AML-193 (cell line): ENCODE measurements at places on chromosomes 5 and 9.

DNA sequence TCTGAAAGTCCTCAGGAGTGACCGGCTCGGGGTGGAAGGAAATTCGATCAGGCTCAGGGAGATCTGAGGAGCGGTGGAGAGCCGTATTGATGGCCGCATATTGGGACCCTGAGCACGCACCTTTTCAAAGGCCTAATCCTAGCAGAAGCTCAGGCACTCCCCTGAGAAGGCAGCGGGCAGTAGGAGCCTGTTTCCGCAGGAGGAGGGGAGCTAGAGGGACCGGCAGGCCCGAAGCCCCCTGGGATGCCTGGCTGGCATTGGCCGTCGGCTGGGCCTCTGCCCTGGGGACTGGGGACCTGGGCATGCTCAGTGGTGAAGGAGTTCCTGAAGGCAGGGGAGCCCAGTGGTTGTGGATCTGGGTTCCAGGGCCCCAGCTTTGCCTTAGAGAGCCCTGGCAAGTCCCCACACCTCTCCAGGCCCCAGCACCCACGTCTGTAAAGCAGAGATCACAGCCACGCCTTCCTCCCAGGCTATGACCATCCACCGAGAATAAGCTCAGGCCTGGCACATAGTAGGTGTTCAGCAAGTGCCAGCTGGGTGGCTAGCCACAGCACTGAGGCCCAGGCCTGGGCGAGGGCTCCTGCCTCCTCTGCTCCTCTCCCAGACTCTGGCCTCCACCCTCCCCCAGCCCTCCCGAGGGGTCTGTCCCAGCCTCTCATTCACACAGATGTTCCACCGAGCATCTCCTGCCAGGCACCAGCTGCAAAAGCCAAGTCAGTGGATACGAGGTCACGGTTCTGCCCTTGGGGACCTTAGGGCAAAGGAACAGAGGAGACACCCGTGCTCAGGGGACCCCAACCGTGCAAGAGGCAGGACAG, 17.2 kb upstream of the QRFP start:
- DNase-seq: no peak

GRCh38 chr5:62731022-62731421, 152.4 kb downstream of the LRRC70 start:
- no peak for DNase-seq

- DNase-seq: peak; percentile 6
These were observed 41.7 kb downstream of the ACTL7B start for GRCh38 chr9:108813951-108814601.

DNA sequence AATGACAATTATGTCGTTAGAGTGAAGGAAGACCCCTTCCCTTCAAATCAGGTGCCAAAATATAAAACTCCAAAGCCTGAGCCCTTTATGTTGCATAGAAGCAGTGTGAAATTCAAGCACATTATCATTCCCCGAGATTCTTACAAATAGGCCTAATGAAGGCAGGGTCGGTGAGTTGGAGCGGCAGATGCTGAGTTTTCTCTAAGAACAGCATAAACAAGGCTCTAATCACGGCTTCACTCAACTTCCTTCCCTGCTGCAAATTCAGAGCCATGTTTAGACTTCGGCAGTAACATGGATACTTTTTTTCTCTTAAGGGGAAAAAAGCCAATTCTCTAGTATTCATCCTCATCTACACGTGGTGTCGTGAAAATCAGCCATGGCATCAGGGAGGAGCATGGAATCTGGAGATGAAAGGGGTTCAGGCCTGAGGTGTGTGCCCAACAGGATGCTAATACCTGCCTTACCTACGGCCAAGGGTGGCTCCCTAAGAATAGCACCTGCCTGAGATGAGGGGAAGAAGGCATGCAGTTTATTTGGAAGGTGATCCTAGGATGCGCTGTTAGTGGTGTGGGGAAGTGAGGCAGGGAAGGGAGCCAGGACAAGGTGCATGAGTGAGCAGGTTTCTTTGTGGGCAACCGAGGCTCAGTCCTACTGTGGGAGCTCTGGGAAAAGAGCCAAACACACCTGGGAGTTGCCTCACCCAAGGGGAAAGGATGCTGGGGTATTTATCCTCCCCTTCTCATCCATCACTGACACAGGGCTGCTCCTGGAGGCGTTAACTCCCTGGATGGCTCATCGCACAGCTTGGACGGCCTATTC, 146.8 kb upstream of the TBC1D2 start:
- no peak for DNase-seq

DNA sequence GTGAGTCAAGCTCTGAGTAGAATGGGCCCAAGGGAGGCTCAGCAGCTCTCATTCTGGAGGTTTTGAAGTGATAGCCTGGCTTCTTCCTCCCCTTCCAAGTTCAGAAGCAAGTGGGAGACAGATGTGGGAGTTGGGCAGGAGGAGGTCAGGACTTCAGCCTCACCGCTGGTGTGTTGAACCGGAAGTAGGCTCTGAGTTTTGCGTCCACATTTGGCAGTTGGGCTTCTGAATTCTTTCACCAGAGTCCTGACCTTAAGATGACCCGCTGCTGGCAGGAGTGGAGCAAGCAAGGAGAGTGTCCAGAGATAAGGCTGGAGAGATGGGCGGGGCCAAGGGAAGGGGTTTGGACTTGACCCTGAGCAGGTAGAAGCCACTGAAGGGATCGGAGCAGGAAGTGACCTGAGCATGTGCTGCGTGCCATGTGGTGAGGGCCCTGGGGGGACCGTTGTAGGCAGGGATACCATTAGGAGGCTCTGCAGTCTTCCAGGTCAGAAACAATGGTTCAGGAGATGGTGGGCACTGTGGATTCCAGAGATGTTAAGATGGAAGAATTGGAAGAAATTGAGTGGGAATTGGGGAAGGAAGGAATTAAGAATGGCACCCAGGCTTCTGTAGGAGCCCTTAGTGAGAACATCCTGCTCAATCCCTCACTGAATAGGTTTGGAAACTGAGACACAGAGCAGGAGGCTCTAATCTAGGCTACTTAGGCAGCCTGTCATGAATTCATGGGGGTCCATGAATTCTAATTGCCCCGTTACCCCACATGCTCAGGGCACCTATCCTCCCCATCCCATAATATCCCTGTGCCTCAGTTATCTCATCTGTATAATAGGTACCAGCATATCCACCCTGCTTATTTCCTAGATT, 25.9 kb downstream of the GALNT12 start:
- no peak for DNase-seq

DNA sequence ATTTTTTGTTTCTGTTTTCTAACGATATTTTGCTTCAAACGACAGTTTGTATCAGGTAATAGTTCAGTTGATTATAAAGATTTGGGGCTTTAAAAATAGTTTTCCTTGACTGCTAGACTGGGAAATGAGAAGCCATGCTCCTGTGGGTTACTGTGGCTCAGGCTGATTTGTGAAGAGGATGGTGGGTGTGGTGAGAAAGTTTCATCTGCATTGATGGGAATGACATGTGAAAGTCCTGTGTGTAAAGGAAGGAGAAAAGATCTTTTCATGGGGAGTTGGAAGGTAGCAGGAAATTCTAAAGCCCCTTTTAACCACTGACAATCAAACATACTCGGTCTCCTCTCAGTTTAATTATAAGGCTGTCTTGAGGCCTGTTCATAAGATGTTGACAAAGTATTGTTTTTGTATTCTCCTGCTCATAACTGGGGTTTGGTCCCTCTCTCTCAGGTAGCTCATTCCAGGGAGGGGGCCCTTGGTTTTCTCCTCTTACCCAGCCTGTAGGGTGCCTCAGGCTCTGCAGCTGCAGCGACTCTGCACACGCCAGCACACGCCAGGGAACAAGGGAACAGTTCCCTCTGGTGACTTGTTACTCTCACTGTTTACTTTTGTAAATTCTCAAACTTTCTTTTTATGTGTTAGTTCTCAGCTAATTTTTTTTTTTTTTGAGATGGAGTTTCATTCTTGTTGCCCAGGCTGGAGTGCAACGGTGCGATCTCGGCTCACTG, 91.6 kb downstream of the CARTPT start:
- DNase-seq: no peak

DNA sequence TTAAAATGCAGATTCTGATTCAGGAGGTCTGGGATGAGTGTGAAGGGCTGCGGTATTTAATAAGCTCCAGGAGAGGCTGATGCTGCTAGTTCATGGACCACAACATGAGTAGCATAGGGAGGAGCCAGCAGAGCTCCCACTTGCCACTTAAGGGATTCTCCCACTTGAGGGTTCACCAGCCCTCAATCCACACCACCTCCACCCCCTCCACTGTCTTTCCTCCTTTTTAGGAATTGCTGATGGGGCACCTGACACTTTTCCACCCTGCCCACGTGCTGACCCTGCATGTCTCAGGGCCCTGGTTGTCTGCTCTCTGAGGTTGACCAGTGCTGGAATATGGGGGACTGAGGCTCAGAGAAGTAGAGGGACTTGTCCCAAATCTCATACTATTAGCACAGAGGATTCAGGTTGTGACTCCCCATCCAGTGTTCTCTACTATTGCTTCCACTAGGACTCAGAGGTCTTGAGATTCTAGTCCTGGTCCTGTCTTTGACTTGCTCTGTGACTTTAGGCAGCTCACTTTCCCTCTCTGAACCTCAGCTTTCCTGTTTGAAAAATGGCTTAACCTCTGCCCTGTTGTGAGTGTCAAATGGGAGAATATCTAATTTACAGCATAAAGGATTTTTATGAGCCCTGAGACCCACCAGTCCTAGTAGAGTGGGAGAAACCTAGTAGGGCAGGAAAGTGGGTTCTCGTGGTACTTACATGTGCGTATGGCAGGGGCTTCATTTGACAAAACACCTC, 72.9 kb downstream of the PPARGC1B start:
- no peak for DNase-seq

GRCh38 chr9:8508671-8509290, 709.2 kb upstream of the DMAC1 start:
- no peak for DNase-seq

DNA sequence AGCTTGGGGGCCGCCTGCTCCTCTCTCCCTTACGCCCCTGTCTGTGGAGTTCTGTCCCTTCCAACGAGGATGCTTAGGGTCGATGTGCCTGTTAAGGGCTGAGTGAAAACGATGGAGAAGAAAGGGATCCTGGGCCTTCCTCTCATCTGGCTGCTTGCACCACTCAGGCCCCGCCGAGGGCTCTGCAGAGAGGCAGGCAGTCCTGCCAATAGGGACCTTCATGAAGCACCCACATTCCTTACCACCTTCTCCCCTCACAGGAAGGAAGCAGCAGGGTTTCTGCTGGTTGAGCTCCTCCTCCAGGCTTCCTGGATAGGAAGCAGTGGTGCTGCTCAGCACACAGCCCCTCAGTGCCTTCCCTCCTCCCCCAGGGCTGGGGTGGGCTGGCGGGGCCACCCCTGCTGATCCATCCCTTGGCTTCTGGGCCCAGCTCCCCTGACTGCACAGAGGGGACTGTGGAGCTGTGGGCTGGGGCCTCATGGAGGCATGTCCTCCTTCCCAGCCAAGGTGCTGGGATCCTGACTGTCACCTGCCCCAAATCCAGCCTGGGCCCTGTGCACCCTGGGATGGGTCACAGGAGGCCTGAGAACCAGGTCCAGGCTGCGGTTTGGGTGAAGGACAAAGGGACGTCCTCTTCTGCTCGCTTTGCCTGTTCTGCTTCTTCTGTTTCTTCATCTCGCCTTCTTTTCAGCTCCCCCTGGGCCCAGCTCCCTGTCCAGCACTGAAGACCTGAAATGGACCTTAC, 50.5 kb downstream of the AHRR start:
- peak; percentile 60 for DNase-seq

- DNase-seq: no peak
These were observed 31.7 kb upstream of the IRX2 start for GRCh38 chr5:2783223-2783622.

- no peak for DNase-seq
These were observed 60.7 kb downstream of the NSD1 start for GRCh38 chr5:177194268-177194667.

- no peak for DNase-seq
These were observed 40.0 kb downstream of the LURAP1L start for GRCh38 chr9:12814877-12815237.

GRCh38 chr5:120767178-120767820, 303.2 kb downstream of the PRR16 start:
- DNase-seq: peak; percentile 56

GRCh38 chr9:138059196-138059595, 181.6 kb downstream of the CACNA1B start:
- no peak for DNase-seq

GRCh38 chr9:110443146-110443865, 105.6 kb upstream of the TXNDC8 start:
- no peak for DNase-seq

DNA sequence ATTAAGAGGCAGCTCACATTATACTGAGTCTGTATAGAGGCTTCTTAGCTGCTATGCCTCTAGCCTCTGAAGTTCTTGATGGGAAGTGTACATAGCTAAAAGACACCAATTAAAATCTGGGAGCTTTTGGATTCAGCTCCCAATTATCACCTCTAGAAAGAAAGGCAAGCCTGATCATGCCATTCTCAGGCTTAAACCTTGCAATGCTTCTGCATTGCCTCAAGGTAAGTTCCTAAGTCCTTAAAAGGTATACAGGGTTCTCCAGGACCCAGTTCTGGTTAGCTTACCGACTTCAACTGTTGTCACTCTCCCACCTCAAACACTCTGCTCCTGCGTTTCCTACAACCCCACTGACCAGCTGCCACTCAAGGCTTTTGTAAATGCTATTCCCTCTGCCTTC, 17.5 kb upstream of the CCL28 start:
- no peak for DNase-seq

DNA sequence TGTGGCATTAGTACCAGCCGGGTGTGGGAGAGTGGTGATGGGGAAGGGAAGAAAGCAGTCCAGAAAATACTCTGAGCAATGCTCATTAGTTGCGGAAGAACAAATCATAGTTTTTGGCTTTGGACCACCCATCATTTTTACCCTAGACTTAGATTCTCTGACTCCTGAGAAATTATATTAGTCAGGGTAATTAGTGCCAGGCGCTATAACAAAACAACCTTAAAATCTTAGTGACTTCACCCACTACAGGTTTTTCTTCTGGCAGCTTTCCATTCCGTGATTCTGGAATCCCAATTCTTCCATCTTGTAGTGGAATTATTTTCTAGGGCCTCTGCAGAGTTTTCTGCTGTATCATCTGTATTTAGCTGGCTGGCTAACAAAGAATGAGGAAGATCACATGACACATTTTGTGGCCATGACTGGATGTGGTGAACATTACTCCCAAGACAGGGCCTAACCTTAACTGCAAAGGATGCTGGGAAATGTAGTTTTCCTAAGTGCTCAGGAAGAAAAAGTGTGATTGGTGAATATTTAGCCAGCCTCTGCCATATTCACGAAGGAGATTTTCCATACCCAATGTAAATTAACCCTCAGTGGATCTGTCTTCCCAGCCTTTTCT, 373.0 kb upstream of the MEF2C start:
- DNase-seq: no peak

- peak; percentile 48 for DNase-seq
These were observed 315.7 kb downstream of the MCTP1 start for GRCh38 chr5:94969174-94969573.

- DNase-seq: no peak
These were observed 70.7 kb upstream of the OTULINL start for GRCh38 chr5:14510880-14511279.
